ENCODE measurements at places on chromosomes 11 and 22.

DNA sequence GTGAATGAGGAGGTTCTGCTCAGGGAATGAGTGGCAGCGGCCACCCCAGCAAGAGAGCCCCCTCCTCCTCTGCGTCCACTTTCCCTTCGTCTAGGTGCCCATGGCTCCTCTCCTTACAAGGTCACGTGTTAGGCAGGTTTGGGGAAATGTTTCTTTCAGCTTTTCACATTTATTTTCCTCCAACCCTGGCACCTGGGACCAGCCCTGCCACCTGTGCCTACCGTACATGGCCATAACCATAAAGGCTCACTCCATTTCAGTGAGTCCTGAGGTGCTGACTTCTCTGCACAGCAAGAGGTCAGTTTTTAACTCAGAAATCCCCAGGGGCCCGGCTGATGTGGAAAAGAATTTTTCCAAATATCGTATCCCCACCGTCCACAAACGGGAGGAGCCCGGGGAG lies 71.2 kb downstream of the FLI1 start:
- no peak for DNase-seq

- no peak for DNase-seq
Observed at GRCh38 chr22:48756146-48757111, 1071.2 kb downstream of the BRD1 start.

GRCh38 chr11:199782-200181 lies 6.9 kb downstream of the SCGB1C1 start:
- DNase-seq: no peak

DNA sequence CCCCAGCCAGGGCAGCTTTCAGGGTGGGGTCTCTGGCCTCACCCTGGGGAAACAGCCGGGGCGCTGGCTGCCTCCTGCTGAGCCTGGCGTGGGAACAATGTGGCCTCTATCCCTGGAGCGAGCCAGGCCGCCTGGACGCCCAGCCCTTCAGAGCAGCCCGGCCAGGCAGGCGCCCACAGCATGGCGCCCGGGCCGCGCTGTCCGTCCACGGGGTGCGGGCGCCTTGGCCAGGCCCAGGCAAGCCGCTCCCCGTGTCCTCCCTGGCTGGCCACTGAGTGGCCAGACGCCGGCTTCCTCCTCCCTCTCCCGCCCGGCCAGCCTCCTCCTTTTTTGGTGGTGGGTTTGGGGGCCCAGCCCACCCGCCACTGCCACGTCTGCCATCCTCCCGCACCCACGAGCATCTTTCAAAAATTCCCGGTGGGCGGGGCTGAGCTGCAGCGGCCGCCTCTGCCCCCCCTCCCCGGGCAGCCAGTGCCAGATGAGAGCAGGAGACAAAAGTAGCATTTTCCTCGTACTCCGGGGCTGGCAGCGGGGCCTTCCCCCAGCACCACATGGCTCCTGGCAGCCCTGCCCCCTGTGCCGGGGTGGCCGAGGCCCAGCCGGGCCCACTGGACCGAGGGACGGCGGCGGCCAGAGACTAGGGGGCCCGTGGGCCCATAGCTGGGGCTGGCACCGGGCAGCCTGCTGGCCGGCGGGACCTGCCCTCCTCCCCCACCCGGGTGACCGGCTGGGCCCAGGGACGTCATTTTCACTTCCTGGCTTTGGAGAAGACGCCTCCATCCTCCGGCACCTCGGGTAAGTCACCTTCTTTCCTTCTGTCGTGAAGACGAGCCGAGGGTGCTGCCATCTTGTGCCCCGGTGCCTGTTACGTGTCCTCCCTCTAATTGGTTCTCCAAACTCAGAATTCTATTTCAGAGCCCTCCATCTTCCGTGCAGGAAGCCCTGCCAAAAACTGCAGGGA lies 70.2 kb upstream of the PPARA start:
- peak; percentile 95 for DNase-seq

DNA sequence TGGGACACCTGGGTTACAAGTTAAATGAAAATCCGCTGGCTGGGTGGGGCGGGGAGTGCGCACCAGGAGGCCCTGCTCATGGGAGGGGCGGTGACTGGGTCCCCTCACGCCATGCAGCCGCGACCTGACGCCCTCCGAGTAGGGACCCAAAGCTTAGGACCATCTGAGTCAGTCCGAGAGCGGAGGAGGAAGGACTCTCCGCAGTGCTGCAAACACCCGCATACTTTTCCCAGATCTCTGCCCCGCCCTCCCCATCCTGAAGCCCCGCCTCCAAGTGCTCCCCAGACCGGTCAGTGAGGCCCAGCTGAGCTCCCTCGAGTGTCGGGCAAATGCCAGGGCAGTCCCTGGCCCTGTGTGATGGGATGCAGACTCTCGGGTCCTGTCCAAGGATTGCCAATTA lies 6.6 kb upstream of the FLI1 start:
- peak; percentile 54 for DNase-seq

DNA sequence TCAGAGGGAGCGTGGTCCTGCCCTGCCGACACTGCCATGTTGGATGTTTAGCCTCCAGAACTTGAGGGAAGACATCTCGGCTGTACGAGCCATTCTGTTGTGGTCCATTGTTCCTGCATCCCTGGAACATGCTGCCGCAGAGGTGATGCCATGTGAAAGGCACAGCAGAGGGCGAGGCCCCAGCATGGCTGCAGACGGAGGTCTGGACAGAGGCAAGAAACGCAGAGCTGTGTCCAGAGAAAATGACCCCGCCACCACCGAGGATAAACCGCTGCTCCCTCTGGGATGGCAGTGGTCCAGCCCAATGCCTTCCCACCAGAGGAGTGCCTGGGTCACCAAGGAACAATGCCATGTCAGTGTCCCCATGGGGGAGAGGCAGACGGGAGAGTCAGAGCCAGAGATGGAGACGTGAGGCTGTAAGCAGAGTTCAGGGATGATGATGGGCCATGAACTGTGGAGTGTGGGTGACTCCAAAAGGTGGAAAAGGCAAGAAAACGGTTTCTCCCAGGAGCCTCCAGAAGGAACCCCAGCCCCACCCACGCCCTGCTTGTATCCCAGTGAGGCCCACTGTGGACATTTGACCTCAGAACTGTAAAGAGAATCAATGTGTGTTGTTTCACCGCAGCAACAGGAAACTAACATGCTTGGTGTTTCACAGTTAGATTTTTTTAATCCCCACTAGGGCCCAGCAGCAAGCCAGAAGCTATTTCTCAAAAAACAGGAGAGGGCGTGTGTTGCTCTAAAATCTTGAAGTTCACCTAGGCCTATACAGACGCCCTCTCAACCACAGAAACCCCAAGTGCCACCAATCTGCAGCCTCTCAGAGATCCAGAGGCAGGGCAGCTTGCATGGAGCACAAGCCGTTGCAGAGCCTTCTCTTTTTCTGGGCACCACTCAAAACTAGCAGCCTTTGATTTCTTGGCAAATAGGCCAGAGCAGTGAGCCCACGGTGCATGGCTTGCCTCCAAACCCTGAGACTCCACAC lies 1422.9 kb downstream of the TBC1D22A start:
- DNase-seq: no peak

- peak; percentile 84 for DNase-seq
Observed at GRCh38 chr11:102341844-102342318, 5.1 kb upstream of the BIRC2 start.

DNA sequence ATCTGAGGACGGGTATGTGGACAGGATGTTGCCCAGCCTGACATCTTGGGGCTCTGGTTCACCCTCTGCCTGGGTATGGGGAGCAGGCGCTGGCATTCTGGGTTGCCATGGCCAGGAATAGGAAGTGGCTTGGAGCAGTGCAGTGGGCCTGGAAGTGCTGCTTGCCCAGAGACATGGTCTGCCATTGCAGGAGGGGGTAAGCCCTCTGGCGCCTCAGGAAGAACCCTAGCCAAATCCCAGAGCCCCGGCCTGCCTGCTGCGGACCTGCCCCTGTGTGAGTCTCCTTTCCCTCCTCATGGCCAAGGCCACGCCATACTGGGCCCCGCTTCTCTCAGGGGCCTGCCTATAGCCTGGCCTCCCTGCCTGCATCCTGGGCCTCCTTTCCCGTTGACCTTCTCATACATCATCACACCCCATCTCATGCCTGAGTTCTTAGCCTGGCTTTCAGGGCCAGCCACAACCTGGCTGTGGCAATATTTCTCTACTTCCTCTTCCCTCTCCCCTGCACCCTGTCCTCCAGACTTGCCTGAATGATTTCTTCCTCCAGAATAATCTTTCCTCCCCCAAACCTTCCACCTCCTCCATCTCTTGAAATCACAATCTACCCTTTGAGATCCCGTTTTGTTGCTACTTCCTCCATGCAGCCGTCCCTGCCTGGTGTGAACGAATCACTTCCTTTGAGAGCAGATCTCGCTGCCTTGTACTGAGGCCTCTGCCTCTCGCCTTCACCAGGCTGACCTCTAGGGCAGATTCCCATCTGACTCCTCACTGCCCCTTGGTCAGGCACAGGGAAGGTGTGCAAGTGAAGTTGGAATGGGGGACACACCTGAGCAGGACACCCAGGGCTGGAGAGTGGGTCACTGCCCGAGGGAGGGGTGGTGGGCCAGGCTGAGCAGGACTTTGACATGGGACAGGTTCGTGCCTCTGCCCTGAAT lies 5.2 kb downstream of the CAPN5 start:
- DNase-seq: peak; percentile 56

- no peak for DNase-seq
Observed at GRCh38 chr22:23088199-23088604, 17.9 kb downstream of the GNAZ start.

DNA sequence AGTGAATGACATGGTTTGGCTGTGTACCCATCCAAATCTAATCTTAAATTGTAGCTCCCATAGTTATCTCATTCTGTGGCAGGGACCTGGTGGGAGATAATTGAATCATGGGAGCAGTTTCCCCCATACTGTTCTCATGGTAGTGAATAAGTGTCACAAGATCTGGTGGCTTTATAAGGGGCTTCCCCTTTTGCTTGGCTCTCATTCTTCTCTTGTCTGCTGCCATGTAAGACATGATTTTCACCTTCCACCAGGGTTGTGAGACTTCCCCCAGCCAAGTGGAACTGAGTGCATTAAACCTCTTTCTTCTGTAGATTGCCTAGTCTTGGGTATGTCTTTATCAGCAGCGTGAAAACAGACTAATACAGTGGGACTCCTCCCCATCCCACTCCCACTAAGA lies 11.1 kb downstream of the OR5A2 start:
- DNase-seq: no peak

DNA sequence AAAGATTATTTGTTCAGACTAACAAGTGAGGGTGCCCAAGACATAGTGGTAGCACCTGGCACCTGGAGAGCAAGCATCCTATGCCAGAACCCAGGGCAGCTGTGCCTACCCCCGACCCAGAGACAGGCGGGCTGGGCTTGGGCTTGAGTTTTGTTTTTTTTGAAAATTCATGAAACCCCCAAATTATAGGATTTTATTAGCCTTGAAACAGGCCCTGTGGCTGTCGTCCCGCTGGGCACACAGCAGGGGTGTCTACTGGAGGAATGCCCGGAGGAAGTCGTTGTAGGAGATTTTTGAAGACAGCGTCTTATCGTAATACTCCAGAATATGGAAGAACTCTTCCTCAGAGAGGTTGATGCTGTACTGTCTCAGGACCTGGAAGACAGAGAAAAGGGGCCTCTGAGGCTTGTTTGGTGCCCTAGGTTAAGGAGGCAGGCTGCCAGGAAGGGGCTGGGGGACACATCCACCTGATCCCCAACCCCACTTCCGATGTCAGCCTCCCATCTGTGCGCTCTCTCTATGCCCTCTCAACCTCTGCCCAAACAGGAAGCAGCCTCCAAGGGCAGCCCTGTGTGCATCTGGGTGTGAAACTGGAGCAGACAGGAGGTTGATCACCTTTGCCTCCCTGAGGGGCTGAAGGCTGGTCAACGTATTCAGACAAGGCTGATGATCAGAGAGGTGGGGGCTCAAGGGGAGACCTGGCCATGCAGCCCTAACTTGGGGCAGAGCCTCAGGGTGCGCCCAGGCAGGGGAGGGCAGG lies 117.0 kb downstream of the MPPED1 start:
- no peak for DNase-seq

- no peak for DNase-seq
Observed at GRCh38 chr11:66494935-66495334, 14.7 kb downstream of the DPP3 start.

Measured in EL (cell line).